PC-9 (cell line): ENCODE measurements at places on chromosomes 4 and X. TPM values are rescaled to one million over a fixed set of nuclear protein-coding genes. Genes with fewer than 3 reads are reported as not detected.

GRCh38 chrX:47936224-47936939 is 67.4 kb downstream of the ZNF182 start:
- DNase-seq, result no peak

- DNase-seq, result no peak
These were observed 317 bp upstream of the FRMPD4 start for GRCh38 chrX:12137951-12138360.

DNA sequence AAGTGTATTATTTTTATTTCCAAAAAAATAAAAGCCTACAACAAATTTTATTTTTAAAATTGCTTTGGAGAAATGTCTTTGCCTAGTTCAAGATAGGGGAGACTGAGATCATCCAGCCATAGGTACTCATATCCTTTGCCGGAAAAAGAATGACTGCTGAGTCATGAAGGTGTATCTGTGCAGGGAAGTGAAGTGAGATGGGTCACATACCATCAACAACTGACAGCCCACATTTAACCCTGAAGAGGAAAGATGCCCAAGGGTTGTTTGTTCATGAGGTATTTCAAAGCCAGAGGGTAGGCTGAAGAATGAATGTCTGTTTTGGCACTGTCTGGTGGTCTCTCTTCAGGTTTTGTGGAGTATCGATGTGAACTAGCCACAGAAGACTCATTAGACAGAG is 106.7 kb upstream of the TTC29 start:
- no peak for DNase-seq

Gene CCDC158
- not detected in 2 replicates for total RNA-seq

Gene HTN3
- not detected in 2 replicates for total RNA-seq
